ENCODE measurements at places on chromosomes 16 and 17.

- DNase-seq = no peak
Measured at GRCh38 chr17:17394494-17394893, 82.3 kb upstream of the MED9 start.

- no peak for DNase-seq
Measured at GRCh38 chr16:85206472-85207356, 94.4 kb upstream of the CIBAR2 start.

GRCh38 chr16:81885976-81886586 lies 107.0 kb downstream of the PLCG2 start:
- DNase-seq = no peak

DNA sequence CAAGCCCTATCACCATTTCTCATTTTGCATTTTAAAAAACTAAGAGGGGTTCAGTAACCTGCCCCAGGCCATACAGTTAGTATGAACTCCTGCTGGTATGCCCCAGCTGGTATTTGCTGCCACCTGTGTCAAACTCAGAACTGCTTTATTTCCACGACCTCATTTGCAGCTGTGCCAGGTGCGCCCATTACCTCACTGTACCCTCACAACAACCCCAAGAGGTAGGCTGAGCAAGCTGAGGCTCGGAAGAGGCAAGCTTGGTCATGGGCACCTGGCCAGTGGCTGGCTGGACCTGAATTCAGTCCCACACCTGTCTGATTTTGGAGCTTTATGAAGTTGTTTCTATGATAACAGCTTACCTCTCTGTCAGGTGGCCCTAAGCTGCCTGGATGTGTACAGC lies 7.6 kb downstream of the EPN2 start:
- no peak for DNase-seq
